ENCODE measurements at places on chromosomes 2 and 18. TPM values are rescaled to one million over a fixed set of nuclear protein-coding genes. Genes with fewer than 3 reads are reported as not detected.

DNAH6 gene
- total RNA-seq: 0.10 TPM

SDC1 gene
- total RNA-seq: 11.6 TPM

MYCN gene
- 0.54 TPM for total RNA-seq

FHOD3 gene
- 0.73 TPM for total RNA-seq

MREG gene
- 2.8 TPM for total RNA-seq

COBLL1 gene
- 8.9 TPM for total RNA-seq

NFU1 gene
- total RNA-seq: 41.3 TPM

PROC gene
- 2.5 TPM for total RNA-seq

UGT1A4 gene
- total RNA-seq: not detected

All from osteocyte (in vitro differentiated cells).